ENCODE measurements at places on chromosomes 16 and 17.

DNA sequence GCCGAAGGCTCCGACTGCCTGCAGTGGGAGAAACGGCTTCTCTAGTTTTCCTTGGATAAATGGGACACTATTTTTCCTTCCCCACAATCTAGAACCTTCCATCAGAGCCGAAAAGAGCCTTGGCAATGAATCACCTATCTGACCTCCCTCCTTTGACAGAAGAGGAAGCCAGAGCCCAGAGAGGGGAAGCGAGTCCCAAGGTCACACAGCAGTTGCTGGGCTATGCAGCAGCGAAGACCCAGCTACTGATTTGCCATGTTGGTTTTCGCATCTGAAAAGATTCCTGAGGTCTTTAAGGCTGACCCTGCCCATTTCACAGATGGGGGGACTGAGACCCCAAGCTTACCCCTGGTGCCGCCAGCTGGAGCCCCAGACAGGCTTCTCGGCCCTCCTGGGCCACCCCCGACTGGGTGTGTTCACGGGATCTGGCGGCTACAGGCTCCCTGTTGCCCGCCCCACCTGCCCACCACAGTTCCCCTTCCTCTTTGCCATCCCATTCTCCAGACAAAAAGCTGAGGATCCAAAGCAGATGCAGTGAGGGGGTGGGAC is 45.9 kb downstream of the RAI1 start:
- DNase-seq = no peak

DNA sequence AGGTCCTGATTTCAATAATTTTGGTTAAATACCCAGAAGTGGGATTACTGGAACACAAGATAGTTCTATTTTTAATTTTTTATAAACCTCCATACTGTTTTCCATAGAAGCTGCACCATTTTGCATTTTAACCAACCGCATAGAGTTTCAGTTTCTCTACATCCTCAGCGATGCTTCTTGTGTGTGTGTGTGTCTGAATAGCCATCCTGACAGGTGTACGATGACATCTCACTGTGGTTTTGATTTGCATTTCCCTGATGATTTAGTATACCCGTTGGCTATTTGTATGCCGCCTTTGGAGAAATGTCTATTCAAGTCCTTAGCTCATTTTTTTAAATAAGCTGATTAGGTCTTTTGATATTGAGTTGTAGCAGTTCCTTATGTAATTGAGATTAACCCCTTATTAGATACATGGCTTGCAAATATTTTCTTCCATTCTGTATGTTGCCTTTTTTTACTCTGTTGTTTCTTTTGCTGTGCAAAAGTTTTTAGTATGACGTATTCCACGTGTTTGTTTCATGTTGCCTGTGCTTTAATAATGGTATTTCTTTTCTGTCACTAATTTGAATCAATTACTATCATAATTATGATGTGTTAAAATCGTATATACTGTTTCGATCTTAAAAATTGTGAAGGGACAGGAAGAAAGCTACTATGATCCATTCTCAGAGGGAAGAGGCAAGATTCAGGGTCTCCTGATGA is 227.2 kb upstream of the MON1B start:
- DNase-seq = no peak

DNA sequence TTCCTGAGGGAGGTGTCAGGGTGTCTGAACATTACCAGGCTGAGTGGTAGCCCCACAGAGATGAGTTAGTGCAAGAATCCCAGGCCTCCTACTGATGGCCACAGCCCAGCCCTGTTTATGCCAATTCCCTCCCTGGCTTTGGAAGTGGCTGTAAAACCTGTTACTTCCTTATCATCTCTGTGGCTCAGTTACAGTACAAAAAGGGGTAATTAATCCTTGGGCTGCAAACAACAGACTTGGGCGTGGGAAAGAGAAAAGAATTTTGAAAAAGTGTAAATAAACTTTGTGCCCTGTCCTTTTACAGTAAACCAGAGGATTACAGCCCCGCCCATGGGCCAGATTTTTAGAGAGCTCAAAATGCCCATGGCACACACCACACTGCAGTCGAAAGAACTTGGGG is 73.1 kb upstream of the AXIN2 start:
- no peak for DNase-seq

- peak; percentile 75 for DNase-seq
Observed at GRCh38 chr16:48608452-48608851, 1.5 kb downstream of the N4BP1 start.

- no peak for DNase-seq
Observed at GRCh38 chr17:80862481-80862961, 129.1 kb upstream of the CHMP6 start.

DNA sequence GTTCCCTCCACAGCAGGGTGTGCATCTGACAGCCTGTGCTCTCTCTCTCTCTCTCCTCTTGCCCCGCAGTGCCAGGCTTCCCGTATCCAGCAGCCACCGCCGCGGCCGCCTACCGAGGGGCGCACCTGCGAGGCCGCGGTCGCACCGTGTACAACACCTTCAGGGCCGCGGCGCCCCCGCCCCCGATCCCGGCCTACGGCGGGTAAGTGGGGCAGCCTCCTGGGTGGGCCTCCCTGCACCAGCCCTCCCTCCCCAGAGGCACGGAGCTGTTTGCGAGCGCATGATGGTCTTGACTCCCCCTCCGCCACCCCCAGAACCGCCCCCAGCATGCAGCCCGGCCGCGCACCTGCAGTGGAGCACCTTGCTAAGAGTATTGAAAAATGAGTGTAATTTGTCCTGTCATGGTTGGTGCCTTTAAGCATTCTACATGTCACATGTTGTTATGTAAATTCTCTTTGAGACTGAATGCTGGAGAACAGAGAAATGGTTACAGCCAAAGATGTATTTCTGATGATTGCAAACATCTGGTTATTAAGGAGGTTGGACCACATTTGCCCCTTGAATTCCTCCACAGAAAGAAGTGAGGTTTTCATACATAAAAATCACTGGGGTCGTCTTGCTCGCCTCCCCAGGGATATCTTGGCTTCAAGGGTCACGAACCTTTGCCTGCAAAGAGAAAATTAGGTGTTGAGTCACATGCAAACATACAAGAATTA is 321.3 kb downstream of the RBFOX1 start:
- no peak for DNase-seq

- no peak for DNase-seq
Observed at GRCh38 chr17:17017343-17018014, 24.8 kb upstream of the MPRIP start.

- no peak for DNase-seq
Observed at GRCh38 chr16:8831871-8832716, 34.5 kb downstream of the PMM2 start.

DNA sequence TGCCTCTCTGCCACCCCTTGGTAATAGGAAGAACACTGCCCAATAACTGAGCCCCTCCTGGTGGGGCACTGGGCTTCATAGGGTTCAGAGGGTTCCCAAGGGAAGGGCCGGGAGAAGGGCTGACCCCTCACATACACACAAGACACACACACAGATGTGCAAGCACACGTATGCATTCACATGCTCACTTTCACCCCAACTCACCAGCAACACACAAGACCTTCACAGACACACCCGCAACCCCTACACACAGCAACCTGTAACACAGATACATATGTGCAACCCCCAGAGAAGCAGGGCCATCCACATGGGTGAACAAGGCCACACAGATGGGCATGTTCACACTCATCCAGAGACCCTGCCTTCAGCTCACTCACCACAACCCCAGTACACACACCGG is 225.1 kb downstream of the ZNF423 start:
- no peak for DNase-seq

GRCh38 chr16:3774156-3774767 is 56.9 kb upstream of the TRAP1 start:
- DNase-seq = no peak

DNA sequence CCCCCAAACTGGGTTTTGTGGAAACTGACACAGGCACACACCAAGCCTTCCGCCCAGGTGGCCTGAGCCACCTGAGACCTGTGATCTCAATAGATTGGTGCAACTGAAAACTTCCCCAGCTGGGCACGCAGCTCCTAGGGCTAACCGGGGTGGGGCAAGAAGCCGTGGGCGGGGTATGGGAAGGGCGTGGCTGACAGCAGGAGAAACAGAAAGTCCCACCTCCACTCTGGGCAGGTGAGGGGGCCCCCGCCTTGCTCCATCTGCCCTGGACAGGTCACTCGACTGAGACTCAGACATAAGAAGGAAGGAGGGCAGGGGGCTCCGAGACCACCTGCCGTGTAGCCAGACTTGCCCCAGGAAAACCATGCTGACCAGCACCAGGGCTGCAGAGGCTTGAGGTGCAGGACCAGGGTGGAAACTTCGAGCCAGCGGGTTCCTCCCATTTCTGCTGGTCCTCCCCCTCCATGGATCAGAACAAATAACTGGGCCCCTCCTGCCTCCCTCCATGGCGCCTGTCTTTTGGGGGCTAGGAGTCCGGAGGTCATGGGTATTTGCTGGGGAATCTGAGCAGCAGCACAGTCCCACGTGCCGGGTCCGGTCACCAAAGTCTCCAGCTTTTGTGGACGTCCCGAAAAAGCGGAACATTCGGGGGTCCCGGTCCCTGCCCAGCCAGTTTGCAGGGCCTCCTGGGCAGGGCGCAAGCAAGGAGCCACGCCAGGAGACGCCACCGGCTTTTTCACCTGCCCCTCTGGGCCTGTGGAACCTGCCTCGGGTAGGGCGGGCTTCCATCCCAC is 1.3 kb downstream of the TIMP2 start:
- DNase-seq = peak; percentile 78

GRCh38 chr17:39605492-39606433 is 2.0 kb downstream of the NEUROD2 start:
- no peak for DNase-seq

- no peak for DNase-seq
Observed at GRCh38 chr16:3937066-3937875, 56.8 kb upstream of the CREBBP start.

Measured in GM10248 (cell line).